ENCODE measurements at places on chromosomes 4 and X. TPM values are rescaled to one million over a fixed set of nuclear protein-coding genes. Genes with fewer than 3 reads are reported as not detected.

The DGKK gene
- total RNA-seq = not detected

The CCDC149 gene
- 21.4 TPM for total RNA-seq

The NR0B1 gene
- total RNA-seq = not detected

The MANBA gene
- 100 TPM for total RNA-seq

The AMBN gene
- total RNA-seq = not detected

The BEX1 gene
- total RNA-seq = 2.1 TPM

The CXCL10 gene
- 1.8 TPM for total RNA-seq

The SLC7A11 gene
- 6.7 TPM for total RNA-seq

The HMGN5 gene
- 6.0 TPM for total RNA-seq

The HDAC8 gene
- 28.6 TPM for total RNA-seq

The KDR gene
- total RNA-seq = 132 TPM

The SGCB gene
- 39.9 TPM for total RNA-seq

The PARM1 gene
- total RNA-seq = 53.6 TPM

The ARHGAP36 gene
- not detected for total RNA-seq

The GALNTL6 gene
- total RNA-seq = 0.09 TPM

The TNIP3 gene
- total RNA-seq = 3.4 TPM

The EFHC2 gene
- total RNA-seq = 7.5 TPM

The EXOC1L gene
- total RNA-seq = not detected

The MTHFD2L gene
- 32.1 TPM for total RNA-seq

The NXF2B gene
- 0.43 TPM for total RNA-seq

The SPACA5 gene
- not detected for total RNA-seq

The UCHL1 gene
- 6.9 TPM for total RNA-seq

The UGT2B15 gene
- not detected for total RNA-seq

The SYTL5 gene
- 8.4 TPM for total RNA-seq

The HTR2C gene
- 0.23 TPM for total RNA-seq

The TBC1D8B gene
- total RNA-seq = 20.2 TPM

The UGT2A2 gene
- not detected for total RNA-seq

The ITM2A gene
- total RNA-seq = 36.2 TPM

The FRMPD3 gene
- 3.2 TPM for total RNA-seq

The NHS gene
- 2.0 TPM for total RNA-seq

The ASMT gene
- 0.25 TPM for total RNA-seq

The FAM156A gene
- total RNA-seq = 18.9 TPM

The GSX2 gene
- not detected for total RNA-seq

The CXorf49 gene
- total RNA-seq = not detected

The CXCL9 gene
- total RNA-seq = 1.4 TPM

The BANK1 gene
- total RNA-seq = 20.5 TPM

The HS6ST2 gene
- total RNA-seq = 14.3 TPM

The BGN gene
- 77.9 TPM for total RNA-seq

The GABRQ gene
- total RNA-seq = 0.09 TPM

The PDGFC gene
- 18.8 TPM for total RNA-seq

The SFRP2 gene
- total RNA-seq = 7.4 TPM

The XIAP gene
- total RNA-seq = 58.6 TPM

The GPRASP2 gene
- 6.0 TPM for total RNA-seq
